ENCODE measurements at places on chromosomes 1 and 21. TPM values are rescaled to one million over a fixed set of nuclear protein-coding genes. Genes with fewer than 3 reads are reported as not detected.

- no peak for DNase-seq
Observed at GRCh38 chr1:154440036-154440804, 35.1 kb downstream of the IL6R start.

DNA sequence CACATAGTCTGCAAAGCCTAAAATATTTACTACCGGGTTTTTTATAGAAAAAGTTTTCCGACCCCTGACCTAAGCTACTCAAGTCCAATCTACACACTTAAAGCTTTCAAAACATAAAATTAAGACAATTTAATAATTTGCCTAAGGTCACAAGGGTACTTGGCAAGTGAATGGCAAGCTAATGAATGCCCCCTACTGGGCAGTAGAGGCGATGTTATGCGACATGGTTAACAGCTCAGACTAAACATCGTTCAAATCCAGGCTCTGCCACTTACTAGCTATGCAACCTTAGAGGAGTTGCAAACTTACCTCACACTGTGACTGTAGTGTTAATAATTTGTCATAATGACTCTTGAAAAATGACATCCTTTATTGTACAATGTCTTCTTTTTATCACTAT lies 317.2 kb upstream of the NFIA start:
- DNase-seq: peak; percentile 34

- DNase-seq: no peak
Observed at GRCh38 chr1:187788718-187789117, 960.0 kb downstream of the PLA2G4A start.

IGSF3 gene
- not detected for total RNA-seq

NBPF11 gene
- total RNA-seq: 4.2 TPM

GNG4 gene
- not detected for total RNA-seq

Data from fibroblast of the aortic adventitia (primary cell).